DMS53 (cell line): ENCODE measurements at places on chromosomes 11 and 22.

DNA sequence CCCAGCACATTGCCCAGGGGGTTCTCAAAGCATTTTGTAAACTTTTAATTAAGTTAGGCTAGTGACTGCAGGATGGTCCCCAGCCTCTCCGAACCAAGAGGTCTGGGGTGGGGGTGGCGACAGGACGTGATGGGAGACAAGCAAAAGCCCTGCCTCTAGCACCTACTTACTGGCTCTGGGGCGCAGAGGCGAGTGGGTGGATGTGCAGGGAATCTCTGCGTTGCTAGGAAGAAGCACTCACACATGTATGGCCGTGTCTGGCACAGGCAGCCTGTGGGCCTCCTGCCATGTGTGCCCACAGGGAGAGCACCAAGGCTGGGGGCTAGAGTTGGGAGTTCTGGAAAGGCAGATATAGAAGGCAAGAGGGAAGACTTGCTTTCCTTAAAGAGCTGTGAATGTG lies 6.3 kb downstream of the OPCML start:
- DNase-seq = no peak

DNA sequence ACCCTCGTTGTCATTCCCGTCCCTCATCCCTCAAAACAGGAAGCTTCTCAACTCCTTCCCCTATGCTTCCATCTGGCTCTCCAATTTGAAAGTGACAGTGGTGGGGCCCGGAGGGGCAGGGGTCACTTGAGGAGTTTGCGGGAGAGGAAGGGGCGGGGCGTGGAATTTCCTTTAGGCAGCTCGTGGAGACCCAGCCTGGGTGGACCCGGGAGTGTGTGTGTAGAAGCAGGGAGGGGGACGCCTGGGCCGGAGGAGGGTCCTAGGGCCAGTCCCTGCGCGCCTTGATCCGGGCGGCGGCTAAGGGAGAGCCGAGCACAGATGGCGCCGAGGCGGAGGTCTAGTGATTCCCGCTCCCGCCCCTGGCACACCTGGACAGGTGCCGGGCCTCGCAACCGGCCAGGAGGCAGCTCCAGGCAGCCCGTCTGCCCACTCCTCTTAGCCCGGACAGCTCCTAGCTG lies 7.8 kb upstream of the PAX6 start:
- DNase-seq = peak; percentile 7

- peak; percentile 99 for DNase-seq
Observed at GRCh38 chr11:75814363-75814676, 690 bp upstream of the UVRAG start.

- no peak for DNase-seq
Observed at GRCh38 chr22:49392841-49393510, 434.7 kb downstream of the BRD1 start.

GRCh38 chr11:58933661-58934060 lies 5.6 kb upstream of the GLYATL1 start:
- DNase-seq = no peak

- DNase-seq = peak; percentile 90
Observed at GRCh38 chr11:8092587-8093424, 11.8 kb downstream of the TUB start.

GRCh38 chr22:37371491-37371890 lies 55.8 kb downstream of the ELFN2 start:
- peak; percentile 1 for DNase-seq

DNA sequence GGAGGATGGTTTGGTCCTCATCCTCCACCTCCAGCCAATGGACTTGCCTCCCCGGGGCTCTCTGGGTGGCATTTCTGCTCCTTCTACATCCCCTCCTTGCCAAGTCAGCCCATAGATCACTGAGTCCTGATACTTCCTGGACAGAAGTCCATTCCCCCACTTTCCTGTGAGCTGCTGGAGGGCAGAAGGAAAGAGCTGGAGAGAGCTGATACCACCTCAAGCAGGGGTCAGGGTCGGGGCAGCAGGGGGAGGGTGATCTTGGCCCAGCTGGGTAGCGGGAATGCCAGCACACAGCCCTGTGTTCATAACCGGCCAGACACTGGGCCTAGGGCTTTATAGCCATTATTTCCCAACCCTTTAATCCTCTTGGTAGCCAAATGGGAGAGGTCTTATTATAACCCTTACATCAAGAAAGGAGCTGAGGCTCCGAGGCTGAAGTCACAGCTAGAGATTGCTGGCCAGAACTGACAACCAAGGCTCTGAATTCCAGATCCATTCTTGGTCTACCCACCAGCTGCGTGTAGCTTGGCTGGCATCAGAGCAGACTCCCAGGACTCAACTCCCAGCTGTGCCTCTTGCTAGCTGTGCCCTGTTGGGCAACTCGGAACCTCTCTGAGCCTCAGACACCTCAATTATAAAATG lies 39.9 kb downstream of the CD6 start:
- no peak for DNase-seq

- DNase-seq = no peak
Observed at GRCh38 chr11:58268142-58268541, at the start of gene OR10W1. Gene OR10W1, minus strand, starts transcription at chr11:58268260. Its CDS starts 402 bp downstream, at chr11:58267858.

- DNase-seq = no peak
Observed at GRCh38 chr22:48235744-48236143, 1473.3 kb downstream of the TBC1D22A start.

DNA sequence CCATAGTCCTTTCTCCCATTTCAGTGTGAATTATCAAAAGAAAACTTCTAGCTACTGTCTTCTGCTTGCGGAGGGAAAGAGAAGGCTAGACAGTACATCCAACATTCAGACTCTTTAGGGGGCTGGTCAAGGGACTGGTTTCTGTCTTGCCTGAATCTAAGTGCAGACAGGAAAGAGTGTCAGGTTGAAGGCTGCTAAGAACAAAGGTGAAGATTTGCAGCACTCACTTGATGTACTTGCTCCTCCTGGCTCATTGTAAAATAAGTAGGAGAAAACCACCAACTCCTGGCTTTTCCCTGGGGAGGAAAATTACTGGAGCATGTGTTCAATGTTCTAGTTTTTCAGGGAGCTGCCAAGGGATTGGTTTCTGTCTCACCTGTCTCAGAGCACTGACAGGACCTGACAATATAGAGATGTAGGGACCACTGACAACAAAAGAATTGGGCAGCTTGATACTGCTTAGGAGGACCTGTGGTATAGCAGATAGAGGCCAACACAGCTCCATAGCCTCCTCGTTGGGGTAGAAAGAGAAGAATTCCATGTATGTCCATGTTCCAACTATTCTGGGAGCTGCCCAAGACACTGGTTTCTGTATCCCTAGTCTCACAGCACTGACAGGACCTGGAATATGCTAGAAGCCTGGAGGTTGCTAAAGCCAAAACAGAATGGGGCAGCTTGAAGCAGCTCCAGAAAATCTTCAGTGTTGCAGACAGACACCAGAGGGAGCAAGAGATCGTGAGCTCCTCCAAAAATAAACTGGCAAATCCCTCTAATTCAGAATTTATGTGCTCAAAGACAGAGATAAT lies 39.7 kb upstream of the MMP12 start:
- DNase-seq = peak; percentile 59

DNA sequence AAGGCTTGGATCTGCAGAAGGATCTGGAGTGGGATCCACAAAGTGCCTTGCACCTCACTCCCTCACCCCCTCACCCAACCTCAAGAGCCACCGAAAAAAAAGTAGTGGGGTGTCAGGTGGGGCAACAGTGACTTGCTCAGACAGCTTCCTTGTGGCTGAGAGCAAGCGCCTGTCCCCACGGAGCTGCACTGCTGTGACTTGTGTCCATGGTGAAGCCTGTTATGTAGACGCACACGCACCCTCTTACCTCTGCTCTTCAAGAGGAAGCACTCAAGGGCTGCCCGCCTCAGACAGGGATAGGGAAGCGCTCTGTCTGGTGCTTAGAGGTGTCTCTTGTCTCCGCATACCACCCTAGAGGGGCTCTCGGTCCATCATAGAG lies 1.2 kb downstream of the DRD2 start:
- DNase-seq = peak; percentile 87
